ENCODE measurements at places on chromosomes 7 and 10. TPM values are rescaled to one million over a fixed set of nuclear protein-coding genes. Genes with fewer than 3 reads are reported as not detected.

- DNase-seq, result no peak
These were observed 192.3 kb downstream of the DNAJC1 start for GRCh38 chr10:21811245-21811585.

HTR5A gene
- total RNA-seq, result not detected

DNA sequence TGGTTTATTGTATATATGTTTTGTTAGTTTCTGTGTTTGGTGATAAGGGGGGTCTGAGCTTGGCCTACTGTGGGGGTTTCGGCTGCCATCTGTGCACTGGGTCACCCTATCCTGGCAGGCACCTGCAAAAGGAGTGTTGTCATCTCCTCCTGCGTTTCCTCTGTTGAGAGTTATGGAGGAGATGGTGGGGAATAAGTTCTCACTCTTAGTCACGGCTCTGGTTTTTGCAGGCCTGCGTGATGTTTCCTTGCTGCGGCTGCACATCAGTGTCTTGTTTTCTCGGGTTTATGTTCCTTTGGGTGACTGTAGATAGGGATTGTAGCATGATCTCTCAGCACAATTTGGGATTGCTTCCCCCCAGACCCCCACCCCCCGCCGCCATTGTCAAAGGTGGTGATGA lies 36.8 kb downstream of the CCM2 start:
- no peak for DNase-seq

GRCh38 chr10:6482737-6483357 lies 97.2 kb downstream of the PRKCQ start:
- DNase-seq, result no peak

LBX1 gene
- not detected for total RNA-seq

ANKRD7 gene
- total RNA-seq, result 0.53 TPM

DNA sequence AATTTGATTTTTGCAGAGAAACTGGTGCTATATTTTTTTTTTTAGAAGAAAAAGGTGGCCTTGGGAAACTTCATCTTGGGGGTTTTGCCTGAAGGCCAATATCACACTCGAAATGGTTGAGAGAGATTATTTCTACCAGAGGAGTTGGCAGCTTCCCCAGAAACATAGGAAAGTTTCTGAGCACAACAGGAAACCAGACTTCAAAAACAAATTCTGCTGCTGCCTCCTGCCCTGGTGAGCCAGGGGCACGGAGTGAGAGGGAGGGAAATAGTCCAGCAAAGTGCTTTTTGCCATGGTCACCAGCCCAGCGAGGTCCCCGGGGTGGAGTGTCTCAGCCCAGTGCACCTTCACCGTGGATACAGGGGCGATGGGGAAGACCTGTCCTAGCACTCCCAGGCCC lies 61.1 kb downstream of the FOXI2 start:
- no peak for DNase-seq

GRCh38 chr10:10985361-10985760 lies 32.3 kb upstream of the CELF2 start:
- DNase-seq, result no peak

DNA sequence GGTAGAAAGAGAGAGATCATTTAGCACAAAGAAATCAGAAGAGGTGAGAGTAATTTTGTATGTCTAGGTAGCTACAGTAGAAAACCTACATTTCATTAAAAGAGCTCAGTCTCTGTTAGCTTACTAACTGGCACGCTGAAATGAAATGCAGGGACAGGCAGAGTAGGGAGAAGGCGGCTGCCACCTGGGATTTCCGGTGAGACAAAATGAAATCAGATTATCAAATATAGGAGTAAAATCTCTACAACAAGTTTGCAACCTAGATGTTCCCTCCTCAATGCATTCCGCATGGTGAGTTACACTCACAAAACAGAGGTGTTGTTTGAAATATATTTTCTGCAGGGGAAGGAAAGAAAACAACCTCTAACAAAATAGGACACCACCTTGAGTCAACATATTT lies 55.9 kb downstream of the VOPP1 start:
- DNase-seq, result no peak

DNA sequence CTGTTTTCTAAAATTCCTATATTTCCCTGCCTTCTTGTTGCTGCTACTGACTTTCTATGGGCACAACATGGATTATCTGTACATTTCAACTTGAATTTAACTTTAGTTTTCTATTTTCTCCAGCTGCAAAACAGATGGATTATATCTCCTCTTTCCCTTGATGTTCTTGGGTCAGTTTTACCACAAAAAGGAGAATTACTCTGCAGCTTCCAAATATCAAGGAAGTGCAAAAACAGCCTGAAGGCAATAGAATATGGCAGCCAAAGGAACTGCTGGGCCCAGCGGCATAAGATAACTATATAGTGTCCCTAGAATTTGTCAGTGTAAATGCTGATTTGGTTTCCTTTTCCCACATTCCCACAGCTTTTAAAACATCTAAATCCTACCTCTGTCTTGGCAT lies 29.1 kb downstream of the CPED1 start:
- DNase-seq, result no peak

DNA sequence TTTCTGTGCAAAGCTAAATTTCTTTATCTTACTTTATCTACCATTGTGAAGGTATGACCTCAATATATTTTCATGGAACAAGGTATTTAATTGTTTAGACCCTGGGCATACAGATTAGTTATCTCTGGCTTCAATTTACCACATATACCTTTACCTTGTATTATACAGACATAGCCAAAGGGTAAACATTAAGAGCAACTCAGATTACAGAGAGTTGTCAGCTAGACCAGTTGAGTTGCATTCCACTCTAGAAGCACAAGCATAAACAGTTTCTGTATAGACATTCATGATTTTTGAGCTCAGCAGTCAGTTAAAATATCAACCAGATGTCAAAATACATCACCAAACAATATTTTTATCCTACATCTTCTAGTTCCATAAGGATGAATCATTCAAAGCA lies 857.3 kb upstream of the ZWINT start:
- DNase-seq, result no peak

PSD gene
- 3.4 TPM for total RNA-seq

- no peak for DNase-seq
These were observed 39.6 kb downstream of the COBL start for GRCh38 chr7:51276967-51277366.

- no peak for DNase-seq
These were observed 749.1 kb upstream of the LRRTM3 start for GRCh38 chr10:66176772-66177171.

ACTR3C gene
- 4.9 TPM for total RNA-seq

SLC26A5 gene
- not detected for total RNA-seq

GRCh38 chr10:126663880-126664279 lies 6.6 kb downstream of the C10orf90 start:
- no peak for DNase-seq

MORN4 gene
- 8.3 TPM for total RNA-seq

DNA sequence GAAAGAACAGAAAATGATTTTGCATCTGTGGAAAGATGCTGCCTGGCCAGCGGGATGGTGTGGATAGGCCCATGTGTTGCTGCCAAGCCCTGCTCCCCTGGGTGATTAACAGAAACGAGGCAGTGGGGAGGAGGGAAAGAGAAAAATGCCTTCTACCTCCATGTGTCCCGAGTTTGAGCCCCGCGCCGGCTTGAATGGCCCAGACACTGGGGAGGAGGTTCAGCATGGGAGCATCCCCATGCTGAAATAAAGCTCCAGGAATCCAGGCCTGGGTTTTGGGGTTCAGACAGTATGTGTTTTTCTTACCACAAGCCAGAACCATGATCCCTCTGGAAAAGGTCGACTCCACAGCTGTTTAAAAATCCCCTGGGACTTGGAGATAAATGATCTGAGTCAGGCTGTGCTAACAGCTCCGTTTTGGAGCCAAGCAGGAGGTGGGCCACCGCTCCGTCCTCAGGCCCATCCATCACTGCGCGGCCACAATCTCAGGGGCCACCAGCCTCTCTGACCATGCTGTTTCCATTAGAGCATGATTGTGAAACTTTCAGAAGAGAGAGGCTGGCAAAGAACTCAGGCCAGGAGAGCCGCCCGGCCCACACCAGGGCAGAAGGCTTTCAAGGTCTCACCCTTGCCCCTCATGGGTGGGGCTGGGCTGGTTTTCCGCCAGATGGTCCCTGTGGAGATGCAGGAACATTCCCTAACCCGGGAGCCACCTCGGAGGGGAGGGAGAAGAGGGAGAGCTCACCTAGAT lies 299.7 kb downstream of the ZEB1 start:
- peak; percentile 43 for DNase-seq

- no peak for DNase-seq
These were observed 253.1 kb upstream of the IGFBP3 start for GRCh38 chr7:46174196-46174580.

- no peak for DNase-seq
These were observed 139.7 kb upstream of the PCGF5 start for GRCh38 chr10:91080776-91081175.

- DNase-seq, result no peak
These were observed 2.0 kb upstream of the PURB start for GRCh38 chr7:44887293-44887692.

- DNase-seq, result no peak
These were observed 76.7 kb upstream of the MKX start for GRCh38 chr10:27822301-27822700.

DNA sequence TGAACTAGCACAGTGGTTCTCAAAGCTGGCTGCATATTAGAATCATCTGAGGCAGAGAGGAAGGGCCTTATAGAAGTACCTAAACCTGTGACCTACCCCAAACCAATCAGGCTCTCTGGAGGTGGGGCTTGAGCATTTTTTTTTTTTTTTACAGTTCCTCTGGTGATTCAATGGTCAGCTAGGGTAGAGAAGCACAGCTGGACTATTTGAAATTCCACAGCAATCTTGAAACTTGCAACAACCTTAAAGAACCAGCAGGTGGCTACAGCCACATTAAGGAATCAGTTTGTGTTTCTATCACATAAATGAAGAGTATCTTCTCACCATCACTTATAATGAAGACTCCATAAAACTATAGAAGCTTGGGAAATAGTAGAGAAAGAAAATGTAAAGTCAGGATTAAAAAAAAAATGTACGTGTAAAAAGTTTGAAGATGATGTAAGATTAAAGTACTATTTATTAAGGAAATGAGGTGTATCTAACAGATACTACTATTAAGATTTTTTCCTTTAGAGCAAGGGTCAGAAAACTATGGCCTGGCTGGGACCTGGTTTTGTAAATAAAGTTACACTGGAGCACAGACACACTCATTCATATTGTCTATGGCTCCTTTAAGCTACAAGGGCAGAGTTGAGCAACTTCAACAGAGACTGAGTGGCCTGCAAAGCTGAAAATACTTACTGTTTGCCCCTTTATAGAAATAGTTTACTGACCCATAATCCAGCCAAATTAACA lies 3.8 kb downstream of the RTKN2 start:
- no peak for DNase-seq

VWDE gene
- total RNA-seq, result 7.3 TPM

- no peak for DNase-seq
These were observed 50.2 kb upstream of the GNA12 start for GRCh38 chr7:2894118-2894940.

DNA sequence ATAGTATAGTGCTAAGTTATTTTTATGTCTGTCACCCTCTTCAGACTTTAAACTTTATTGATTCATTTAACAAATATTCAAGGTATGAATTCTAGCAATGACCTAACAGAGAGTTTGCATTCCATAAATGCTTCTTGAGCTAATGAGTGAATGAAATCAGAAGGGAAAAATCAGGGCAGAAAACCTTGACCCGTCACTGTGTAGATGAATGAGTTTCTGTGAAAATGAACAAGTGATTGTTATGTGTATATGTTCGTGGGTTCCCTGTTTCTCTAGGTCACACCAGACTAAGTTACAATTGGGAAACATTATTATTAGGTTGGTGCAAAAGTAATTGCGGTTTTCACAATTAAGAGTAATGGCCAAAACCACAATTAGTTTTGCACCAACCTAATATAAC lies 30.1 kb downstream of the APBB1IP start:
- no peak for DNase-seq

CYP3A4 gene
- 0.34 TPM for total RNA-seq

- DNase-seq, result no peak
These were observed 759.8 kb downstream of the CNTNAP2 start for GRCh38 chr7:146876411-146876810.

KEL gene
- total RNA-seq, result 0.15 TPM

SEC31B gene
- 11.7 TPM for total RNA-seq

- DNase-seq, result no peak
These were observed 169.0 kb upstream of the GPR26 start for GRCh38 chr10:123496996-123497660.

GIGYF1 gene
- total RNA-seq, result 31.0 TPM

Measured in left cardiac atrium (tissue), 4 donors.